ENCODE measurements at places on chromosomes 16 and 17. TPM values are rescaled to one million over a fixed set of nuclear protein-coding genes. Genes with fewer than 3 reads are reported as not detected.
A peak's percentile ranks its signal among the peaks of the same experiment; 100 is the strongest.

KRT26 gene
- total RNA-seq: not detected

TAF1C gene
- total RNA-seq: 23.3 TPM

TEX14 gene
- 0.09 TPM for total RNA-seq

SEPTIN12 gene
- total RNA-seq: not detected

CCL16 gene
- not detected for total RNA-seq

MT1M gene
- total RNA-seq: not detected

KRTAP4-4 gene
- not detected for total RNA-seq

KRTAP9-2 gene
- total RNA-seq: not detected

SCARF1 gene
- total RNA-seq: 1.1 TPM

TTYH2 gene
- total RNA-seq: 3.2 TPM

CCL23 gene
- not detected for total RNA-seq

DNA sequence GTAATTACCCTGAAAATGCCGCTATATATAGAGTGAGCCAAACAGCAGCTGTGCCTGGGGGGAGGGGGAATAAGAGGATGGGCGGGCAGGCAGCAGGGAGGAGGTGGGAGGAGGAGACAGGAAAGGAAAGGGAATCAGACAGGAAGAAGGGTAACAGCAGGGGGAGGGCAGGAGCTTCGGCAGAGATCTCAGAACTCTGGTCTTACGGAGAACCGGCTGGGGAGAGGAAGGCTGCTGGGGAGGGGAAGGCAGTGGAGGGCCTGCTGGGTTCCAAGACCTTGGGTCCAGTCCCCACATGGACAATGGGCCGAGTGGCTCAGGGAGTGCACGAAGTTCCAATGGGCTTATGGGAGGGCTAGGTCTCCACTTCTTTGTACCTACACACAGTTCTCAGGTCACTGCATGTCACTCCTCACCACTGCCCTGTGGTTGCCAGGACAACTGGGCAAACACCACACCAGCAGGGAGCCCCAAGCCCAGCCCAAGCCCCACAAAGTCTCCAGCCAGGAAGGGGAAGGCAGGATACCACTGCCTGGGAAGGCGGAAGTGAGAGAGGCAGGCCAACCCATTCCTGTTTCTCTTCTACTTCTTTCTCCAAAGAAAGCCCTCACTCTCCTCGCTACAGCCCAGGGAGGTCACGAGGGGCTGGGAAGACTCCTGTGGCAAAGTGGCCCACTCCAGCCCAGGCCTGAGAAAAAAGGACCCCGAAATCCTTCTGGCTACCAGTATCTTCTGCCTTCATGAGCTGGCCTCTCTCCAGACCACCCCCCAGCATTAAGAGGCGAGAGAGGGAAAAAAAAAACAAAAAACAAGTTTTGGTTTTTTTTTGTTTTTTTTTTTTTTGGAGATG, 25.3 kb downstream of the G6PC3 start:
- peak; percentile 92 for DNase-seq
- peak overlapping the region; percentile 48 for H3K4me3 ChIP-seq
- peaks cover 17% of the 10 kb centered on the region for H3K4me1 ChIP-seq
- H3K27ac ChIP-seq: peak overlapping the region; percentile 90
- no peaks in the 10 kb centered on the region for H3K27me3 ChIP-seq

- H3K4me1 ChIP-seq: no peaks in the 10 kb centered on the region
- DNase-seq: no peak
- H3K36me3 ChIP-seq: no peaks in the 10 kb centered on the region
- H3K27ac ChIP-seq: no peak overlapping the region
- H3K4me3 ChIP-seq: no peak overlapping the region
- no peaks in the 10 kb centered on the region for H3K27me3 ChIP-seq
These were observed 179.2 kb downstream of the PARN start for GRCh38 chr16:14450846-14451245.

DNA sequence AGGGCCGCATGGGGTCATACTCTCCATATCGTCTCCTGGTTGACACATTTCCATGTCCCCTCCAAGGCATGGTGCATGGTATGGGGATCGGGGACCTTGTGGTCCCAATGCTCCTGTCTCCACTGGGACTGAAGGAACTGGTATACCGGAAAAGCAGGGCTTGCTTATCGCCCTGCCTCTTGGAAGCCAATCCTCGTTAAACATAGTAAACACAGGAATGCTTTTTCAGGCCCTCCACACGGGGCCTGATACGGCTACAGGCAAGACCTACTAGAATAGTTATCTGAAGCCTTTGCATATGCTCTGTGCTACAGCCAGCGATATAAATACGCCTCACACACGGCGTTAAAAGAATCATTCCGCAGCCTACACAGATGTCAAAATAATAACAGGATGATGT, 159.5 kb downstream of the SHISA9 start:
- no peak overlapping the region for H3K4me3 ChIP-seq
- H3K4me1 ChIP-seq: peaks cover 9% of the 10 kb centered on the region
- no peaks in the 10 kb centered on the region for H3K27me3 ChIP-seq

GRCh38 chr16:78485188-78485916, 385.9 kb downstream of the WWOX start:
- no peak for DNase-seq
- H3K27me3 ChIP-seq: no peaks in the 10 kb centered on the region
- no peaks in the 10 kb centered on the region for H3K36me3 ChIP-seq
- no peak overlapping the region for H3K4me3 ChIP-seq
- H3K27ac ChIP-seq: no peak overlapping the region

GRCh38 chr16:72768591-72768990, 279.3 kb downstream of the ZFHX3 start:
- H3K27ac ChIP-seq: no peak overlapping the region
- H3K36me3 ChIP-seq: no peaks in the 10 kb centered on the region
- peaks cover 26% of the 10 kb centered on the region for H3K4me1 ChIP-seq
- DNase-seq: no peak
- no peak overlapping the region for H3K4me3 ChIP-seq
- H3K27me3 ChIP-seq: no peaks in the 10 kb centered on the region

- H3K4me1 ChIP-seq: peaks cover 5% of the 10 kb centered on the region
- H3K27me3 ChIP-seq: no peaks in the 10 kb centered on the region
- DNase-seq: no peak
- no peak overlapping the region for H3K27ac ChIP-seq
- no peaks in the 10 kb centered on the region for H3K36me3 ChIP-seq
These were observed 21.9 kb downstream of the STH start for GRCh38 chr17:46020998-46021397.

GRCh38 chr17:56203430-56203829, 50.2 kb downstream of the ANKFN1 start:
- H3K4me3 ChIP-seq: no peak overlapping the region
- H3K27me3 ChIP-seq: no peaks in the 10 kb centered on the region
- H3K27ac ChIP-seq: no peak overlapping the region
- H3K36me3 ChIP-seq: no peaks in the 10 kb centered on the region

DNA sequence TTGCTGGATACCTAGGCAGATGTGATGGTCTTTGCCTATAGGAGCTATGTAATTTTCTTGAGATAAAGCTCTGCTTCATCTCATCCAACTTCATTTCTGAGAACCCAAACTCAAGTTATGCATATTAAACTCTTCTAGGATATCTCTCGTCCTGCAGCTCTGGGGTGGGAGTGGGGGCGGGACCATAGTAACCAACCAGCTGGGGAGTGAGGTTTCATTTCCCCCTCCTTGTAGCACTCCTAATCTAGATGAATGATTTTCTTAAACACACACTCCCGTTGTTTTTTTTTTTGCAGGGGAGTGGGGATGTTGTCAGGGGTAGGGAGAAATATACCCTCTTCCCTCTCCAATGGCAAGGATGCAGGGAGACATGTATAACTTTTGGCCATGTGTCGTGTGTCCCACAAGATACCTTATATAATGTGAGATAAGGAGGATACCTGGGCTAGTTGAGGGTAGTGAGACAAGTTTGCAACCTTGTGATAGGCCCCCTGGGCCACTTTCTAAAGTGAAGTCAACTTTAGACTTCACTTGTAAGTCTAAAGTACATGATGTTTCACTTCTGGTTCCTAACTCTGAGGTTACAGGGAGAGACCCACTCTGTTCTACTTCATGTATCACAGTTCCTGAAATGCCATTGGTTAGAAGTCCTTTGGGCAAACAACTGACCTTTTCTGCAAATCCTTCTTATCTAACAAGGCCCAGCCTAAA, 10.5 kb upstream of the HEATR6 start:
- no peak for DNase-seq
- no peak overlapping the region for H3K4me3 ChIP-seq
- H3K36me3 ChIP-seq: no peaks in the 10 kb centered on the region
- H3K27ac ChIP-seq: no peak overlapping the region
- no peaks in the 10 kb centered on the region for H3K27me3 ChIP-seq
- peaks cover 3% of the 10 kb centered on the region for H3K4me1 ChIP-seq

- H3K4me3 ChIP-seq: no peak overlapping the region
- peaks cover 17% of the 10 kb centered on the region for H3K4me1 ChIP-seq
- DNase-seq: no peak
These were observed 18.1 kb downstream of the SOST start for GRCh38 chr17:43740541-43740940.

DNA sequence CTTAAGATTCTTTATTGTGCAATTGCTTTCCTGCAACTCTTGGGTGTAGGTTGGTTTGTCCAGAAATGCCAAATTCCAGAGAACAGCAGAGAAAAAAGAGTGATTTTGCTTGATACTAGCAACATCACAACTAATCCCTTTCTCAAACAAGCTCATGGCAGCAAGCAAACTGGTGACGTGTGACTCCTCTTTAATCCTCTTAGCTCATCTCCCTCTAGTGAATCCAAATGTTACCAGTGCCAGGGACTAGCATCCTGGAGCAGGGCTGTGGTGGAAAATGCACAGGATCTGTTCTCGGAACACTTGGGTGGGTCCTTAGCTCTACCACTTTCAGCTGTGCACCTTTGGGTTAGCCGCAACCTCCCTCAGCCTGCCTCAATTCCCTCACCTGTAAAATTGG, 204.0 kb upstream of the CCL2 start:
- peaks cover 11% of the 10 kb centered on the region for H3K4me1 ChIP-seq
- H3K36me3 ChIP-seq: no peaks in the 10 kb centered on the region
- H3K4me3 ChIP-seq: no peak overlapping the region
- H3K27ac ChIP-seq: no peak overlapping the region
- DNase-seq: peak; percentile 63

GRCh38 chr17:63463771-63464170, 13.1 kb upstream of the ACE start:
- H3K27me3 ChIP-seq: no peaks in the 10 kb centered on the region
- no peak overlapping the region for H3K27ac ChIP-seq
- DNase-seq: peak; percentile 48
- no peaks in the 10 kb centered on the region for H3K36me3 ChIP-seq
- no peak overlapping the region for H3K4me3 ChIP-seq

GRCh38 chr17:43428524-43428923, 29.7 kb downstream of the ARL4D start:
- no peaks in the 10 kb centered on the region for H3K27me3 ChIP-seq
- no peaks in the 10 kb centered on the region for H3K36me3 ChIP-seq
- H3K27ac ChIP-seq: no peak overlapping the region

- no peaks in the 10 kb centered on the region for H3K36me3 ChIP-seq
- no peak for DNase-seq
- no peak overlapping the region for H3K4me3 ChIP-seq
- no peak overlapping the region for H3K27ac ChIP-seq
- H3K27me3 ChIP-seq: no peaks in the 10 kb centered on the region
These were observed 55.3 kb downstream of the HLF start for GRCh38 chr17:55319933-55320593.

DNA sequence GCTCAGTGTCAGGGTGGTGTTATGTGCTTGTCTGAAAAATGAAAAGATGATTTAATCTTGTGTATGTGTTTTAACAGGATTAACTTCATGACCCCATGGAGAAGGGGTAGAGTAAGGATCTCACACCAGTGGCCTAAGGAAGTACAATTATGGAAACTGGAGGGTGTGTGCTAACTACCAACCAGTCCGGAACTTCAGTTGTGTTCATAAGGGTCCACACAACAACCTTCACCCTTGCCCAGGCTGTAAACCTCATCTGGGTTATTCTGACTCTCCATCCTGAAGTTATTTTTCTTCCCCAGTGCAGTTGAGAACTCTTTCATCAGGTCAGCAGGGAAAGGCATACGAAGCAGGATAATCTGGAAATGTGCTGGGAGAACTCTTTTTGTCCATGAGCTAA, 158.9 kb downstream of the MAP2K6 start:
- peaks cover 24% of the 10 kb centered on the region for H3K4me1 ChIP-seq
- H3K27ac ChIP-seq: no peak overlapping the region
- H3K4me3 ChIP-seq: no peak overlapping the region
- DNase-seq: no peak
- H3K27me3 ChIP-seq: no peaks in the 10 kb centered on the region

- no peaks in the 10 kb centered on the region for H3K27me3 ChIP-seq
- no peak for DNase-seq
- H3K36me3 ChIP-seq: no peaks in the 10 kb centered on the region
- no peak overlapping the region for H3K27ac ChIP-seq
- H3K4me1 ChIP-seq: no peaks in the 10 kb centered on the region
These were observed 6.9 kb upstream of the GJD3 start for GRCh38 chr17:40371261-40371929.

DNA sequence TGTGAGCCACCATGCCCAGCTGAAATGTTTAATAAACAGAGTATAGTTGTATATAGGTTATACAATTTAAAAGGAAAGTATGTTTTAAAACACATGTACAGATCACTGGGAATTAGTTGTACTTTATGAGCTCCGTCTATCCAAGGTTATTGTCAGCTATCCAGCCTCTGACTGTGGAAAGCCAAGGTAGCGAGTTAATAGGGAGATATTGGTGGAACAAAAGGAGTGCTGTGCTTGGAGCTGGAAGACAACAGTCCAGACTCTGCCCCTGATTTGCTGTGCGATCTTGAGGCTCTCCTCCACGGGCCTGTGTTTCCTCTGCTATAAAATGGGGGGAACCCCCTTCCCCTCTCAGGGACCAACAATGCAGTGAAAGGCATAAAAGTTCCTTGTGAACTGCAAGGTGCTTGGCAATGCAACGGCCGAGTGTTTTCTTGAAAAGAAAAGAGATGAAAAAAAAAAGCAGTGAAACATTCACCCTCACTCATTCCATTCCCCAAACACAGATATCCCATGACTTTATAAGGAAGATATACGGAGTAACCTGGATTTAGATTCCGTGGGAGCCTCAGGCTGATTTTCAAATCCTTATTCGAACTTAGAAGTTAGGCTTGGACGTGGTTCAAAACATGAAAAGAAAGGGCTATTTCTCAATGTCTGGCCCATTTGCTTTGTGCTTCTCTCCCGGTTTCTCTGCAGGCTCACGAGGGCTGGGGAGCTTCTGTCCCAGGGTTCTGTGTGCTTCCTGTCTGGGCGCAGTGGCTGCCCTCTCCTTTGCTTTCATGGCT, 34.1 kb downstream of the CUEDC1 start:
- no peak for DNase-seq
- no peak overlapping the region for H3K27ac ChIP-seq
- H3K36me3 ChIP-seq: no peaks in the 10 kb centered on the region
- no peak overlapping the region for H3K4me3 ChIP-seq
- H3K27me3 ChIP-seq: no peaks in the 10 kb centered on the region

DNA sequence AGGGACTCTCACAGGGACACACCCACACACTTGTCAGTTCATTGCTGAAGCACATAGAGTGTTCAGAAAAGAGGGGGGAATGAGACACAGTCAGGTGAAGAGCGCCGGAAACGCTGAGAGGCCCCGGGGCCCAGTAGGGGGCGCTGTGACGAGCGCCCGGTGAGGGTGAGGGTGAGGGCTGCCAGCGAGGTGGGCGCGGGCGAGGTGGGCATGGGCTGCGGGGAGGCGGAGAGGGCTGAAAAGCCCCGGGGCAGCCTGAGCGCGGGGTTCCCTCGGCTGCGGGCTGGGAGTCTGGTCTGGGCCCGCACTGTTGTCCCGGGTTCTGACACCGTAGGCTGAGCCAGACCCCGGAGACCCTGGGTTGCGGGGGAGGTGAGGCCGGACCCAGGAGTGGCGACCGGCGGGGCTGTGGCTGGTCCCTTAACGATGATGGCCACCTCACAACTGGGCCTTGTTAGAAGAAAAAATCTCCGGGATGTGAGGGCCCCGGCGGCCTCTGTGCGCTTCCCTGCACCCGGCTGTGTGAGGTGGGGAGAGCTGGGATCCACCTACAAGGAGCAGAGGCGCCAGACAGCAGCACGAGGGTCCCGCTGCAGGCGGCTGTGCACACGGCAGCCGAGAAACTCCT, 91.4 kb downstream of the C16orf78 start:
- H3K4me1 ChIP-seq: peaks cover 32% of the 10 kb centered on the region
- H3K27me3 ChIP-seq: peaks cover 27% of the 10 kb centered on the region
- DNase-seq: peak; percentile 75
- H3K27ac ChIP-seq: no peak overlapping the region
